GM23248 (cell line): ENCODE measurements at places on chromosomes 2 and 18.
A peak's percentile ranks its signal among the peaks of the same experiment; 100 is the strongest.

- no peak for DNase-seq
These were observed 64.4 kb downstream of the TSN start for GRCh38 chr2:121819846-121820245.

DNA sequence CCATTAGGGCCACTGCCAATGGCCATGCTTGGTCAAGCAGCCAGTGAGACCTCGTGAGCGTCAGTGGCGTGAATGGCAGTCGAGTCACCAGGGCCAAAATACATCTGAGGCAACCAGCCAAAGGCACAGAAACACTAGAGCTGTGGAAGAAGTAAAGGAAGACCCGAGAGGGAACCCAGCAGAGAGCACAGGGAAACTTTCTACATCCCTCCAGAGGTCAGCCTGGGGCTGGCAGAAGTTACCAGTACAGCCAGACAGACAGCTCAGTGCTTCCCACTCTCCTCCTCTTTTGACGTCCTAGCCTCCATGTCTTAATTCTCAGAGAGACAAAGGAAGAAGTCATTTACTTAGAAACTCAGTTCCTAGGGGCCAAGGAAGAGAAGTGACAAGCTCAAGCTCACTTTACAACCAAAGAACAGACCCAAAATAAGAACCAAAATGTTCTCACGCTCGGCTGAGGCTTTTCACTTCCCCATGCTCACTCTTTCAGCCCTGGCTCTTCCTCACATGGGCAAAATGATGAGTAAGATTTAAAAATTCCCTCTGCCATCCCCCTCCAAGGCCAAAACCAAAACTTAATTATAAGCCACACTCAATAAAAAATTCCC, 8.7 kb downstream of the CYRIA start:
- no peak for DNase-seq

DNA sequence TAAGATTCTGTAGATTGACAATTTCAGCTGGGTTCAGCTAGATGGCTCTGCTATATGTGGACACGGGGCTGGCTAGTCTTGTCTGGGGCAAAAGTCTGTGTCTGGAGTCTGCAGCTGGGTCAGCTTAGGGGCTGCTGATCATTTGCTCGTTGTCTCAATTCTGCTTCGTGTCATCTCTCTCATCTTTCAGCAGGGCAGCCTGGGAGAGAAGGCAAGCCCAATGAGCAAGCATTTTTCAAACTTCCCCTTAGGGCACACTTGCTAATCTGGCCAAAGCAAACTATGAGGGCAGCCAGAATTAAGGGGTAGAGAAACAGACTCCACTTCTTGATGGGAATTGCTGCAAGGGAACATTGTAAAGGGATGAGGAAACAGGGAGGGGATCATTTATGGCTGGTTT, 462.6 kb downstream of the SLC4A3 start:
- DNase-seq = peak; percentile 42

GRCh38 chr2:74436111-74436805, 5.5 kb downstream of the RTKN start:
- DNase-seq = no peak

GRCh38 chr2:41771710-41772109, 276.1 kb upstream of the PKDCC start:
- no peak for DNase-seq

DNA sequence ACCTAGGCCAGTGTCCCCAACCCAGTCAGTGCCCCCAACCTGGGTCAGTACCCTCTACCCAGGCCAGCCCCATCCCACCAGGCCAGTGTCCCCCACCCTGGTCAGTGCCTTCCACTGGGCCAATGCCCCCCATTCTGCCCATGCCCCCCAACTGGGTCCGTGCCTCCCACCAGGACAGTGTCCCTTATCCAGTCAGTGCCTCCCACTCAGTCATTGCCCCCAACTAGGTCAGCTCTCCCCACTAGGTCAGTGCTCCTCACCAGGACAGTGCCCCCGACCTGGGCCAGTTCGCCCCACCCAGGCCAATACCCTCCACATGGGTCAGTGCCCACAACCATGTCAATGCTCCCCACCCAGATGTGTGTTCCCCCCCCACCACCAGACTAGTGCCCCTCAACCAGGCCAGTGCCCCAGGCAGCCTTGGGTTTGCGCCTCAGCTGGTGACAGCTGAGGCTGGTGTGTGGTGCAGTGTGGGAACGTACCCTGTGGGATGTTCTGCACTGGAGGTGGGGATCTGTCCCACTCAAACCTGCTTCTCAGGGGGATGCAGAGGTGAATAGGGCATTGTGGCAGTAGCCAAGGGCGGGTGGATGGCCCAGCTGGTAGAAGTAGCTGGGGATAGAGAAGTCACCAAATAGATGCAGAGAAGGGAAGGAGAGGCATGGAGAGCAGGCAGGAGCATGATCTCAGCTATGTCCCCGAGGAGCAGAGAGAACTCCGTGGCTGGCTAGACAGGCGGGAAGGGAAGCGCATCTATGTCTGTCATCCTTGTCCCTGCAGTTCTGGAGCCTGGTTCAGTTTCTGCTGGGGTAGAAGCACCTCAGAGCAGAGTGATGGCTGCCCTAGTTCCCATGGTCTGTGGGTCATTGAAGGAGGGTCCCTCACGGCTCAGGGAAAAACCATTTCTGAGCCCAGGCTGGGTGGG, 168.8 kb downstream of the SH3RF3 start:
- no peak for DNase-seq

DNA sequence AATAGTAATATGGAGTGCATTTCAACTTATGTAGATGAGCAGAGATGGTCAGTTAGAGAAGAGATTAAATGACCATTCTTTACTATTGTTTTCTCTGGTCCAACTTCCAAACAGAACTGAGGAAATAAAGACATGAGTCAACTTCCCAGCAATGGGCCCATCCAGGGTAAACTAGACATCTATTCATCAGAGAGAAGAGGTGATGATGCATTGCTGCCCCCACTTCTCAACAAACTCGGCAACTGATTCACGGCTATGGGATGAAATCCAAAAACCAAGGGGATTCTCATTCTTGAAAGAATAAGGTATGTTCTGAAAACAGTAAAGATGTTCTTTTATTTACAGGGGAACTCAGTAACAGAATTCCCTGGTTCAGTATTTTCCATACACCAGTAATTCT, 190.7 kb downstream of the RDH14 start:
- peak; percentile 69 for DNase-seq

- DNase-seq = peak; percentile 44
These were observed 1.2 kb upstream of the LYG2 start for GRCh38 chr2:99256677-99257076.

DNA sequence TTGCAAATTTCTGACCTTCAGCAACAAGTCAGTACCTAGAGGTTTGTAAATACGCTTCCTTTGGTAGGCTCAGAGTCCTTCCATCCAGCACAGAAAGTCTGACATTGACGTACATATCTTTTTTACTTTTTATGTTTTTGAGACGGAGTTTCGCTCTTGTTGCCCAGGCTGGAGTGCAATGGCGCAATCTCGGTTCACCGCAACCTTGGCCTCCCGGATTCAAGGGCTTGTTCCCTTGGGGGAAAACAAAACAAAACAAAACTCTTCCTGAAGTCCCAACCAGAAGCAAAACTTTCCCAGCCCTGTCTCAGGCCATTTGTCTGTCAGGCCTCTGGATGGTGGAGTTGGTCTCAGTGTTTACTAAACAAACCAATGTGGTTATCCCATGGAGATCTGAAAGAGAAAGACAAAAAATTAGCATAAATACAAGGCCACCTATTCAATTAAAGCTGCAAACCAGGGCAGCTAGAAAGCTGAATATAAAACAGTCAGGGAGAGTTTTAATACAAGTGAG, 29.6 kb upstream of the ATL2 start:
- no peak for DNase-seq

DNA sequence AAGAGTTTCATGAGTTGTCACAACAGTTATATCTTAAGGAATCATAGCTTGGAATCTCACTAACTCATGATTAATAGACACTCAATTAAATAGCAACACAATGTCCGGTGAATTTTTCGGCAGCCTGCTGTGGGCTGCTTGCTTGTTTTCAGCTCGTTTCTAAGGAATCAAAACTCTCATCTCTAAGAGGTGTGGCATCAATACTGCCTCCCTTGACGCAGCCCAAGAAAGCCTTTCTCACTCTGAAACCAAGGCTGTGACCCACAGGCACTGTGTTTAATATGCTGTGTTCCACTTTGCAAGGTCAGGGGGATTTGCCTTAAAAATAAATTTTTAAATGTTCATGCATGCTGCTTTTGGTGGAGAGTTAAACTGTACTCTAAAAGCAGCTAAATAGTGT, 5.4 kb downstream of the DCC start:
- no peak for DNase-seq

GRCh38 chr2:44934983-44935728, 6.3 kb upstream of the SIX3 start:
- DNase-seq = peak; percentile 47

DNA sequence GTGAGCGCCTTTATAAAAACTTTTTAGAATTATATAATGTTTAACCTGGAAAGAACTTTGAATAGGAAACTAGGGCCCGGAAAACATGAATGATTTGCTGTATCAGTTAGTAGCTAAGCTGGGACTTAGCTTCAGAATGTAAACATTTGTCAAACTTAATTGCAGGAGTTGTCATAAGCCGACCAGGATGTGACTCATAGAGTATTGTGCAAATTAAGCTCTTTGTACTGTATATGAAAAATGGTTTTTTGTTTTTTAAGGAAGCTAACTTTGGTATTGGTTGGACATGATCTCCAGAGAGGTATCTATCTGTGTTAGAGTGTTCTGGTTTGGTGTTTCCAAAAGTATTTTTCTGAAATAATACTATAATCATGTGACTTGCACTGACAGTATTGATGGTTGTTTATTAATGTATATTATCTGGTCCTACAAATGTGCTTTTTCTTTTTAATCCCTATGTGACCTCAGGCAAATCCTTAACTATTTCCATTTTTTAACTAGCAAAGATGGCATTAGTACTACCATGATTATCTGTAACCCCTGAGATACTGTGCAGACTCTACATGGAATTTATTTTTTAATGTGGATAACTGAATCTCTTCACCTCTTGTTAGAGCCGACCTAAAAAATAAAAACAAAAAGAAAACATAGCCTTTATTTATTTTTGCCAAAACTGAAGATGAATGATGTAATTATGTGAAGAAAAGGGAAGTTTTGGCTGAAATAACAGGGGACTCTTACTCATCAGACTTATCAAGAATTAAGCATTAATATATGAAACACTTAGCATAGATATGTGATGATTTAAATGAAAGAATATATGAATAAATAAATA, 11.7 kb downstream of the YIPF4 start:
- peak; percentile 76 for DNase-seq

GRCh38 chr2:217086038-217086522, 226.2 kb upstream of the TNP1 start:
- peak; percentile 79 for DNase-seq

DNA sequence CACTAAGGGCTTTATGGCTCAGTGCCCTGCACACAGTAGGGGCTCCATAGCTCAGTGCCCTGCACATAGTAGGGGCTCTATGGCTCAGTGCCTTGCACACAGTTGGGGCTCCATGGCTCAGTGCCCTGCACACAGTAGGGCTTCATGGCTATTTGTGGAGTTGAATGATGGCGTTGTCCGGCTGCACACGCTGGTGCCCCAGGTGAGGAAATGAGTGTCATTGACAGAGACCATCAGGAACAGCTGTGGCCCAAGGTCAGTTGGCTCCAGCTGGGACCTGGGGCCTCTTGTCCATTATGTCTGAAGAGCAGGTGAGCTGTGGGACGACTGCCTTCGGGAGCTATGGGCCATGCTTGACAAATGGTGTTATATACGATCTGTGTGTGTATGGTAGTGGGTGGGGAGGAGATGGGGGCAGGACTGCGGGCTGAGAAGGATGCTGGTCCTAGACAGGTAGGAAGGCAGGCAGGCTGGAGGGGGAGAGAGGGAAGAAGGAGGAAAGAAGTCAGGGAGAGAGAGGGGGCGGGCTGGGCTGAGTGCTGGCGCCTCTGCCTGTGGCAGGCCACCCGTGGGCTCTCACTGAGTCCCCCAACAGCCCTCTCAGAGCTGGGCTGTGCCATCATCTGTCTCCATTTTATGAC, 130.6 kb downstream of the CLIP4 start:
- DNase-seq = peak; percentile 6

GRCh38 chr18:57333940-57334339, 18.4 kb upstream of the ST8SIA3 start:
- no peak for DNase-seq

DNA sequence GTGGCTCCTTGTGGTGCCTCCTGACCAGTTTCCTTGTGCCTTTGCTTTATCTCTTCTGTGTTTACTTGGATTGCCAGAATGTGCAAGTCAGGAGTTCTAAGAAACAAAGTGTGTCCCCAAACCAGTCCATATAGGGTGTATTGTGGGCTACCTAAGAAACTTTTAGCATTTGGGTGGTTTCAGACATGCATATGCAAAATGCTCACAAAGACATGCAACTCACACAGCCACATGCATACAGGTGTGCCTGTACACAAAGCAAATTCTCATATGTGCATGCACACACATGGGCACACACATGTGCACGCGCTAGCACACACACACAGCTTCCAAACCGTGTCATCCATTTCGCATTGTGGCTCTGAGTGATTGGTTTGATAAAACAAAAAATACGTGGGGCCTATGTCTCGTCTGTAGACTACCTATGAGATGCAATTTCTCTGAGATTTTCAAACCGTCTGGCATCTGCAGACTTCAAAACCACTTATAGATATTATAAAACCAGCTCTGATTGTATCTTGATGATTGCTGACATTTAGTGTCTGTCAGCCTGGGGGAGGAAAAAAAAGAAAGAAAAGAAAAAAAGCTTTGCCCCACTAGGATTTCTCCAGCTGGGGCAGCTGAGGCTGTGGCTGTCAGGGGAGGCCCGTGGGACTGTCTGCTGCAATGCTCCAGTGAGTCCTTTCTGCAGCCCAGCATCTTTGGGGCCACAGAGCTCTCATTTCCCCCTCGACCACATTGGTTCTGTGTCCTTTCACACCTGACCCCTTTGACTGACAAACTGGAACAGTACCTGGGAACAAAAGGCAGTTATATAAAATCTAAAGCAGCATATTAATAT, 556.1 kb downstream of the CMPK2 start:
- no peak for DNase-seq

- DNase-seq = peak; percentile 74
These were observed 585.6 kb downstream of the TSN start for GRCh38 chr2:122341007-122341406.

- DNase-seq = peak; percentile 31
These were observed 14.9 kb upstream of the ECEL1 start for GRCh38 chr2:232502511-232502910.

DNA sequence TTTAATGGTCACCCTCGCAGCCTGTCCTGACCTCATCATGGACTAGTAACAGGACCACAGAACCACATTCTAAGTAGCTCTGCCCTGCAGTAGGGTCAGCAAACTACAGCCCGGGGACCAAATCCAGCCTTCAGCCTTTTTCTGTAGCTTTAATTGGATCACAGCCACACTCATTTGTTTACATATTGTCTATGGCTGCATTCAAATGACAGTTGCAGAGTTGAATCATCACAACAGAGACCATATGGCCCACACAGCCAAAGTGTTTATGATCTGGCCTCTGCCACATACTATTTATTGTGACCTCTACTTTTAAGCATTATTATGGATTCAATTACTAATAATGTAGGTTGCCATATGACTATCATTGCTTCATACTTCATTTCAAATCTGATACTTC, 47.7 kb downstream of the MAP3K19 start:
- DNase-seq = peak; percentile 9

- no peak for DNase-seq
These were observed 2.4 kb upstream of the GPC1 start for GRCh38 chr2:240432820-240433801.
